IPS DF 19.7 (cell line): ENCODE measurements at places on chromosomes 2 and 18.

DNA sequence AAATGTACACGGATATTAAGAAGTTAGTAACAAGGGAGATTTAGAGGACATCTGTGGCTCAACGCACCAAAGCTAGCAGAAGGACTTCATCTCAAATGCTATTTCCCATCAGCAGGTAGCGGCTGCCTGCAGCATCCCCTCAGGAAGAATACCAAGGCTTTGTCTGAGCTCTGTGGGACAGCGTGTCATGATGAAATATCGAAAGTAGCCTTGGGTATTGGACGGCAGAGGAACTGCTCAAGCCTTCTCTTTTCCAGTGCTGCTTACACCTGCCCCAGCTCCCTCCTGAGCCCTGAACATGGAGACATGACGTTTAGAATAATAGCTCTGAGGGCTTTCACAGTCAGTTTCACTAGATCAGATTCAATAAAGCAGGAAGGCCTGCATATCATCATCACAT lies 241.6 kb downstream of the SUCLG1 start:
- no peak for DNase-seq

- no peak for DNase-seq
Measured at GRCh38 chr2:75558136-75558535, 2.6 kb downstream of the EVA1A start.

DNA sequence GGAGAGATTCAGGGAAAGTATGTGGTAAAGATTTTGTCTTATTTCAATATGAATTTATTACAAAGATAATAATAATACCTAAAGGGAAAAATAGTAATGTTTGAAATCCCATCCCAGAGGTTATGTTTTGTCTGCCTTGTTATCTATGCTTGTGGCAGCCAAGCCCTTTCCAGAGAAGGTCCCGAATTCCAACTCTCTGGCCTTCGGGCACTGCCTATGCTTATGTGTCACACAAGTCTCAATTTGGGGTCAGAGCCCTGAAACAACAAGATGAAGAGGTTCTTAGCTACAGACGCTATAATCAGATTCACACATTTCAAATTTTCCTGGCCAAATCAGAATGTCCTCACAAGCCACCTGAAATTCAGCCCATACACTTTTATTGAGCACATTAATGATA lies 59.9 kb downstream of the DNER start:
- DNase-seq = no peak

- no peak for DNase-seq
Measured at GRCh38 chr2:37337620-37338280, 6.7 kb upstream of the QPCT start.

- DNase-seq = no peak
Measured at GRCh38 chr2:227447606-227448005, 24.4 kb upstream of the AGFG1 start.

DNA sequence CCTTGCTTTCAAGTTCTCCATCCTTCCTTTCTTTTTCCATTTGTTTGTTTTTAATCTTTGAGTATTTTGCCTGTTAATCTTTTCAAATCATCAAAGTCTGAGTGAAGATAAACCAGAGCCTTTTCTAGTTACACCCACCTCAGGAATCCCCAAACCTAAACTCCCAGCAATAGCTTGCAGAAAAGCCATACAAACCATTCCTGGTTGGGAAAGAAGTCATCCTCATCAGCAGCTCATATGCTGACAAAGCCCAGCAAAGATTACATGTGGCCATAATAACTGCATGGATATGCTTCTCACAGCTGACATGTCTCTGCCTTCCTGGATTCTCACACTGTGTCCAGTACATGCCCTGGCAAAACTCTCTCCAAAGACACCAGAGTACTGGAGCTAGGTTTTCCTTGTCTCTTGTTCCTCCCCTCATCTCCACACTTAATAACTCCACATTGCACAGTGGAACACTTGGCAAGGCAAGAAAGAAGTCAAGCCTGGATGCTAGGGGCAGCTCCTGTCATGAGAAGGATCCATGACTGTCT lies 126.4 kb upstream of the TLK1 start:
- no peak for DNase-seq
